Activated CD4-positive, alpha-beta memory T cell treated with anti-CD3 and anti-CD28 coated beads, Interleukin-2, amount 10 ng/mL, durations not matched to agents 7 days and 5 days (primary cell): ENCODE measurements at places on chromosomes 4 and X. TPM values are rescaled to one million over a fixed set of nuclear protein-coding genes. Genes with fewer than 3 reads are reported as not detected.

- H3K27ac ChIP-seq: no peak overlapping the region
- peaks cover 47% of the 10 kb centered on the region for H3K4me1 ChIP-seq
- no peaks in the 10 kb centered on the region for H3K36me3 ChIP-seq
- no peak overlapping the region for H3K4me3 ChIP-seq
These were observed 65.5 kb downstream of the CRMP1 start for GRCh38 chr4:5827108-5828004.

- no peaks in the 10 kb centered on the region for H3K4me1 ChIP-seq
- peaks cover 7% of the 10 kb centered on the region for H3K27me3 ChIP-seq
- DNase-seq: no peak
- H3K4me3 ChIP-seq: no peak overlapping the region
- no peak overlapping the region for H3K27ac ChIP-seq
- no peaks in the 10 kb centered on the region for H3K36me3 ChIP-seq
These were observed 33.0 kb downstream of the NAT8L start for GRCh38 chr4:2091990-2092668.

DNA sequence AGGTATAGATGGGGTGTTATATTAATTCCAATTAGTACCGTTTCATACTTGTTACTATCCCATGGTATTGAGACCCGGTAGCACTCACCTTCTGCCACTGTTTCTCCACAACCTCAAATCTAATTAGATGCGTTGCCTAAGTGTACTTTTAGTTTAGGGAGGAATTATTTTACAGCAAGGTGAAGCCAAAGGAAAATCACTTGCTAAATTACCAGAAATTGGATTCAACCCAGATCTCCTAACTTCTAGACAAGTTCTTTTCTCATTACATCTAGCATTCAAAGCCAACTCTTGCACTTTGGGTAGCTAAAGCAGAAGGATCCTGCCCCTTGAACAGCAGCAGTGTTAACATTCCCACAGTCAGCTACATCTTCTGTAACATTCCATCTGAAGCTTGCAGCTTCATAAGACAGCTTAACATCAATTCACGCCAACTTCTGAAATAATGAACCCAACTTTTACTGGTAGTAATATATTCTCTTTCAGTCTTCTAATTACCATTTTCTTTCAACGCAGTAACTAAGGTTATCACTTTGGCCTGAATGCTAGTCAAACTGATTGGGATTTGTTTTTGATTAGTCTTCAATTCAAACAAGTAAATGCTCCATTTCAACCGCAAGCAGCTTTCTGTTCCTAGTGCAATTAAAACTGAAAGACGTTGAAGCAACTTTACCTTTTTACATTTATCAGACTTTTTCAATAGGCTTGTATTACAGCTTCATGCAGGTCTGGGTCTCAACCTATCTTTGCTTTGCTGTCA, 934 bp upstream of the SEC31A start:
- H3K27ac ChIP-seq: peak overlapping the region; percentile 88
- H3K4me1 ChIP-seq: peaks cover 53% of the 10 kb centered on the region
- peak overlapping the region; percentile 83 for H3K4me3 ChIP-seq

- no peak for DNase-seq
- H3K4me3 ChIP-seq: no peak overlapping the region
- H3K27me3 ChIP-seq: peaks cover 14% of the 10 kb centered on the region
- H3K4me1 ChIP-seq: no peaks in the 10 kb centered on the region
- H3K36me3 ChIP-seq: no peaks in the 10 kb centered on the region
- no peak overlapping the region for H3K27ac ChIP-seq
These were observed 18.3 kb downstream of the RNF175 start for GRCh38 chr4:153741541-153741940.

- H3K4me3 ChIP-seq: no peak overlapping the region
- H3K4me1 ChIP-seq: peaks cover 22% of the 10 kb centered on the region
- no peak for DNase-seq
- H3K27me3 ChIP-seq: no peaks in the 10 kb centered on the region
- no peak overlapping the region for H3K27ac ChIP-seq
These were observed 98.7 kb downstream of the KDM6A start for GRCh38 chrX:44971674-44972073.

- H3K36me3 ChIP-seq: no peaks in the 10 kb centered on the region
- H3K4me3 ChIP-seq: no peak overlapping the region
- H3K27me3 ChIP-seq: peaks cover 2% of the 10 kb centered on the region
- H3K27ac ChIP-seq: no peak overlapping the region
These were observed 138.0 kb downstream of the PDGFRA start for GRCh38 chr4:54367059-54367458.

DNA sequence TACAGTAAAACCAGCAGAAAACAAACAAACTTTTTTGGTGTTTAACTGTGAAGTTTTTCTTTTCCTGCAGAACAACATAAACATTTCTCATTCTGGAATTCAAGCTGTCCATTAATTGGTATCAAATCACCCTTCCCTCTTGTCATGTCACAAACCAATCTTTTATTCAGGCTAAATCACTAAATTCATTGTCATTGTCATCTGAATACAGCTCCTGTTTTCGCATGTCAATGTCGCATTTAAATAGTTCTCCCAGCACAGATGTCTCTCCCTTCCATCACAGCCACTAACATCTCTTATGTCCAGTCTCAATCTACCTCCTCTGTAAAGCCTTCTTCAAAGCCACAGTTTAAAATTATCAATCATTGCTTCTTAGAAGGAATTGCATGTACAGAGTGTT, 192.1 kb upstream of the PCDH10 start:
- no peaks in the 10 kb centered on the region for H3K27me3 ChIP-seq
- H3K4me1 ChIP-seq: no peaks in the 10 kb centered on the region
- no peaks in the 10 kb centered on the region for H3K36me3 ChIP-seq
- H3K4me3 ChIP-seq: no peak overlapping the region

DNA sequence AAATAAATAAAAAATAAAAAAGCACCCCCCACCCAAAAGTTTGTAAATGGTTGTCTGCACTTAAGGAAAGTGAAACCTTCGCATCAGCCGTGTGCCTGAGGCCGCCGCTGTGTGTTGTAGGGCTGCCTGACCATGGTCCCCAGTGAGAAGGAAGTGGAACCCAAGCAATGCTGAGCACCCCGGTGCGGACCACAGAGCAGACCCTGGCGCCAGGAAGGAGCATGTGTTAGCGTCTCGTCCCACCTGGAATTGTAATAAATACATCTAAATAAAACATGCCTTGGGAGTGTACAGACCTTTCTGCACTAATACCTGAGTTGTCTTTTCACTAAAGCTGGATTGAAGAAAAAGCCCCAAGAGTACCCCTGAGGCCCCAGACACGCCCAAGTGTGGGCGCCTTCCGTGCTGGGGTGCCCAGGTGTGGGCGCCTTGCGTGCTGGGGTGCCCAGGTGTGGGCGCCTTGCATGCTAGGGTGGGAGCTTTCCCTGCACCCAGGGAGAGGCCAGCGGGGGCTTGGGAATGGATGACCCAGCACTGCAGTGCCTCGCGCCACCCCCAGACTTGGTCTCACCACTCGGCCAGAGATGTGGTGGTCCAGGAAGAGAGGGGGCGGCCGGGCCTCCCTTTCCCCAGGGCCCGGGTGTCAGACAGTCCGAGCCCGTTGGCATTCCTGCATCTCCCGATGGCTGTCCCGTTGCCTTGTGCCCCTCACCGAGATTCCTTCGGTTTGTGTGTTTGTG, 33.7 kb downstream of the HTT-AS start:
- H3K27ac ChIP-seq: peak overlapping the region; percentile 91
- H3K27me3 ChIP-seq: peaks cover 10% of the 10 kb centered on the region
- peaks cover 17% of the 10 kb centered on the region for H3K36me3 ChIP-seq
- peak overlapping the region; percentile 80 for H3K4me3 ChIP-seq

GRCh38 chrX:112521676-112522075, 158.1 kb downstream of the LHFPL1 start:
- no peaks in the 10 kb centered on the region for H3K36me3 ChIP-seq
- H3K4me1 ChIP-seq: no peaks in the 10 kb centered on the region
- DNase-seq: no peak

DNA sequence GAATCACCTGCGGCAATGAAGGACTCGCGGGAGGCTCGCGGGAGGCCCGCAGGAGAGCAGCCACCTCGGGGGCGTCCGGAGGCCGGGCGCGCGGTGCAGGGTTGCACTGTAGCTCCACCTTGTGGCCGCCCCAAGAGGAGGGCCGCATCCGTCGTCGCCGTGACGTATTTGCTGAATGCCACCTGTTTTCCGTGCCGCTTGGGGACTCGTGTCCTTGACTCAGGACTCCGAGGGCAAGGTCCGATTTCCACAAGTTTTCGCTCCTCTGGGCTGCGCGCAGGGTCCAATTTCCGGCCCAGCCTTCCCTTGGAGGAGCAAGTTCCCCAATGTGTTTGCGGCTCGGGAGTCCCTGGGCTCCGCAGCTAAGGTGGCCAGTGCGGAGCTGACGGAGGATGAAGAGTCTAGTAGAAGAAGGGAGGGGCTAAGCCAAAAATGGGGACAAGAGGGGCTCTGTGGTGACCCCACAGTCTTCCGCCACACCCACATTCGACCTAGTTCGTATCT, 10.7 kb upstream of the DLG3 start:
- DNase-seq: peak; percentile 79
- peaks cover 38% of the 10 kb centered on the region for H3K4me1 ChIP-seq
- peak overlapping the region; percentile 85 for H3K4me3 ChIP-seq
- H3K36me3 ChIP-seq: no peaks in the 10 kb centered on the region
- H3K27me3 ChIP-seq: peaks cover 15% of the 10 kb centered on the region

DNA sequence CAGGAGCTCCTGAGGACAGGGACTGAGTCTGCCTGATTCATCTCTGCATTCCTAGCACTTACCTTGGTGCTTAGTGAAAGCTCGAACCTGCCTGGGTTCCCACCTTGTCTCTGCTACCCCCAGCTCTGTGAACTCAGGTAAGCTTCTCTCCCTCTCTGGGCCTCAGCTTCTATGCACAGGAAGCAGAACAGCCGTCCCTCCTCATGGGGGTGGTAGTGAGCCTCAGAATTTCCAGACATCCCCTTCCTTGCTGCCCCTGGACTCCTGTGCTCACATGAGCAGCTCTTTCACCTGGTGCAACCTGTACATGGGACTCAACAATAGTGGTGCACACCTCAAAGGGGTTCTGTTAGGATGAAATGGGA, 50.8 kb downstream of the HTRA3 start:
- no peak overlapping the region for H3K4me3 ChIP-seq
- no peaks in the 10 kb centered on the region for H3K4me1 ChIP-seq
- no peak overlapping the region for H3K27ac ChIP-seq

- H3K27ac ChIP-seq: no peak overlapping the region
- no peak overlapping the region for H3K4me3 ChIP-seq
- H3K27me3 ChIP-seq: no peaks in the 10 kb centered on the region
- no peak for DNase-seq
- peaks cover 3% of the 10 kb centered on the region for H3K4me1 ChIP-seq
- no peaks in the 10 kb centered on the region for H3K36me3 ChIP-seq
These were observed 59.8 kb downstream of the ARSJ start for GRCh38 chr4:113919611-113920010.

The PDE6B gene
- total RNA-seq: 13.3 TPM

The TEC gene
- 0.80 TPM for total RNA-seq

The RBM41 gene
- total RNA-seq: 15.7 TPM

The NDNF gene
- 0.28 TPM for total RNA-seq

The ERAS gene
- total RNA-seq: not detected

The WWC2 gene
- 0.28 TPM for total RNA-seq

The ADGRA3 gene
- total RNA-seq: 0.18 TPM

The MGAT4D gene
- total RNA-seq: not detected

The GATA1 gene
- total RNA-seq: not detected

The GPC3 gene
- total RNA-seq: 0.13 TPM

The MAGEA8 gene
- not detected for total RNA-seq

The ATXN3L gene
- total RNA-seq: not detected

The JCHAIN gene
- total RNA-seq: 0.35 TPM
